SW 1271 (cell line): ENCODE measurements at places on chromosomes 6 and 20.

DNA sequence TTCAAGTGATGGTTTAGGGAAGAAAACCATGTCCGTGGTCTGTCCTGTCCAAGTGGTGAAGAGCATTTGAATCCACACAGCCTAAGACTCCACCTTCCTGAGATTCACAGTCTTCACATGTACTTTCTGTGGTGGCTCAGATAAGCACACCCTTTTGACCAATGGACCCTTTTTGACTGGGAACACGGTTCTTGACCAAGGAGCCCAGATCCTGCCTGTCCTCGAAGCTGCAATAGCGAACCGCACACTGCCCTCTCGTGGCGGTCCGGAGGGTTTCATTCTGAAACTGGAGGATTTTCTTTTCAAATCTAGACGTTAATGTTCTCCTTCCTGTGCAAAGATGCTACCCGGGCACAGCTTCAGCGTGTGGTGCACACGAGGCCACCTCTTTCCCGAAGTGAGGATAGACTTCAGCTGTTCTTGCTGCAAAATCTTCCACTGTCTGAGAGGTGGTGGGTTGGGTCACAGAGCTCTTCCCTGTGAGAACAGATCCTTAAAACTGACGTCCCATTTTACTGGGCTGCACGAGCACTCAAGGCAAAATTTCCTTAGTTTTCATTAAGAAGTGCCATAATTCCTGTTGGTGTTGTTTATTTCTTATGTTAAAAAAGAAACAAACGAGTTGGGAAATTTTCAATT, 90.5 kb downstream of the SYNJ2 start:
- DNase-seq, result peak; percentile 66

- DNase-seq, result no peak
Observed at GRCh38 chr6:125637207-125637606, 112.2 kb upstream of the HEY2 start.

- no peak for DNase-seq
Observed at GRCh38 chr6:86856379-86856778, 80.9 kb upstream of the HTR1E start.

DNA sequence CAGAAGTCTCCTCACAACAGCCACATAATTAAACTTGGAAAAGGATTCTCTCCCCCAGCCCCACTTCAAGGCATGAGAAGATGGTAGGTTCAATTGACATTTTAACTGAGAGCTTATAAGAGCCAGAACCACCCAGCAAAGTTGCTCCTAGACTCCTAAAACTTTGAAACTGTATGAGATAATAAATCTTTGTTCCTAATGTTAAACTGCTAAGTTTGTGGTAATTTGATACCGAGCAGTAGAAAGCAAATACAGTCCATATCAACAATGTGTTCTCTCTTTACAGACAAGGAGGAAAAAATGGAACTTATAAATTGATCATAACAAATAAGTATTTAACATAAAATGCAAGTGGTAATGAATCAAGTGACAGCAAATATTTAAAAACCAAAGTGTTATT, 831.8 kb downstream of the MAFB start:
- DNase-seq, result no peak

- DNase-seq, result no peak
Observed at GRCh38 chr6:25689966-25690365, 38.0 kb downstream of the SCGN start.

- DNase-seq, result no peak
Observed at GRCh38 chr20:20795119-20795518, 82.7 kb upstream of the RALGAPA2 start.

DNA sequence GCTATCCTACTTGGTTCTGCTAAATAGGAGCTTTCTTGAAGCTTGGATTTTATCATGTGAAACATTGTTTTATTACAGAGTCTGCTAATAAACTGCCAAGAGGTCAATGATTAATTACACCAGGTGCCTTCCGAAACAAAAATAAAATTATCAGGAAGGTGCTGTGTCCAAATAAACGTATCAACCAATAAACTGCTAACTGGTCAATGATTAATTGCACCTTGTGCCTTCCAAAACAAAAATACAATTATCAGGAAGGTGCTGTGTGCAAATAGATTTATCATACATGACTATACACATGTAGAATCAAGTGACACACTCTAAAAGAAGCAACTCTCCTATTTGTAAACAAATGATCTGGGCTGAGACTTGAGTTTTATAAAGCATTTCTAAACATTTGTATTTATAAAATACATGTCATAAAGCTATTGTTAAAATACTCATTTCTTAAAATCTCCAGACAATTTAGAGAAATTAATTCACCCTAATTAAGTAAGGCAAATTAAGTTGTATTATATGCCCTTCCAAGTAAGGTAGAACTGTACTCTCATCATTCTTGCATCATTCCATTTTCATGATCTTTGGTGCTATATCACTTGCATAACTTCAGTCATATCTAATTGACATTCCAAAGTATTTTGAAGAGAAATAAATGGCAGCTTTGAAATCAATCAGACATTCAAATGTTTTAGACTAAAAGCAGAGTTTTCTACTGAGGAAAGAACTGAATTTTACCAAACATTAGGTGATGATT, 26.8 kb downstream of the SPTLC3 start:
- no peak for DNase-seq
